Activated CD8-positive, alpha-beta memory T cell treated with anti-CD3 and anti-CD28 coated beads, Interleukin-2, amount 50 U/mL, for 48 hours (primary cell): ENCODE measurements at places on chromosomes 11 and 22.

- DNase-seq = peak; percentile 67
Measured at GRCh38 chr11:128772814-128773213, 78.9 kb downstream of the FLI1 start.

DNA sequence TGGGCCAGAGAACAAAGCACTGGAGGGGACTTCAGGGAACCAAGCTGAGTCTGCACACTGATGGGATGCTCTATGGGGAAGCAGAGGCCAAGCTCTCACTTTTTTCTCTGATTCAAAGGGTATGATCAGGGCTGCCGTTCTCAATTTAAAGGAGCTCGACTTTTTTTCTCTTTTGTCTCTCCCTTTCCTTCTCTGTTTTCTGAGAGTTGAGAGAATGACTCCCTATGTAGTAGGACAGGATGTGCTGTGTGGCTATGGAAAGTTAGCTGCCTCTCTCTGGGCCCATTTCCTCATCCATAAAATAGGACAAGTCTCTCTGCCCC, 7.9 kb downstream of the ADORA2A start:
- DNase-seq = no peak

GRCh38 chr11:17185938-17186337, 21.8 kb downstream of the PIK3C2A start:
- DNase-seq = no peak

- DNase-seq = no peak
Measured at GRCh38 chr11:8989453-8989852, 14.3 kb downstream of the NRIP3 start.

DNA sequence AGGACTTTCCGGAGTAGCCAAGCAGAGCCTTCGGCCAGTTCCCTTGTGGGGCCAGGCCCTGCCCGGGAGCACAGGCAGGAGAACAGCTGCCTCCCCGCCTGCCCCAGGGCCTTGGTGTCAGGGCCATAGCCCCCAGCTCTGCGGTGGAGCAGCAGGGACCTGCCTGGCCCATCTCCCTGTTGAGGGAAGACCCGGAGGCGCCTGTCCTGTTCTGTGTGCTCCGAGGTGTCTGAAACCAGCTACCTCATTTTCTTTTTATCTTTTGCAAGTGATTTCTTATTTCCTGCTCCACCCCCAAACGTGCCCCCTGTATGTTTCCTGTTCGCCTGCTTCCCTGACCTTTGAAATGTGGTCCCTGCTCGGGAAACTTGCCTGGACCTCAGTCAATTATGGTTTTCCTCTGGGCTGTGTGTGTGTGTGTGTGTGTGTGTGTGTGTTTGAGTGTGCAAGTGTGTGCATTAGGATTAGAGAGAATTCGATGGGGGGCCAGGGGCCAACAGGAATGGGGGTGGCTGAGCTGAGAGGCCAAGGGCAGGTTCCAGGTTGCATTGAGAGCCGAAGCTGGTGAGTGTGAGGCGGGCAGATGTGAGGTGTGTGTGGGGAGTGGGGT, 19.1 kb downstream of the LRP5 start:
- DNase-seq = no peak
